ENCODE measurements at places on chromosomes 4 and X.

GRCh38 chr4:10173037-10173753 lies 56.6 kb upstream of the WDR1 start:
- DNase-seq: peak; percentile 65

DNA sequence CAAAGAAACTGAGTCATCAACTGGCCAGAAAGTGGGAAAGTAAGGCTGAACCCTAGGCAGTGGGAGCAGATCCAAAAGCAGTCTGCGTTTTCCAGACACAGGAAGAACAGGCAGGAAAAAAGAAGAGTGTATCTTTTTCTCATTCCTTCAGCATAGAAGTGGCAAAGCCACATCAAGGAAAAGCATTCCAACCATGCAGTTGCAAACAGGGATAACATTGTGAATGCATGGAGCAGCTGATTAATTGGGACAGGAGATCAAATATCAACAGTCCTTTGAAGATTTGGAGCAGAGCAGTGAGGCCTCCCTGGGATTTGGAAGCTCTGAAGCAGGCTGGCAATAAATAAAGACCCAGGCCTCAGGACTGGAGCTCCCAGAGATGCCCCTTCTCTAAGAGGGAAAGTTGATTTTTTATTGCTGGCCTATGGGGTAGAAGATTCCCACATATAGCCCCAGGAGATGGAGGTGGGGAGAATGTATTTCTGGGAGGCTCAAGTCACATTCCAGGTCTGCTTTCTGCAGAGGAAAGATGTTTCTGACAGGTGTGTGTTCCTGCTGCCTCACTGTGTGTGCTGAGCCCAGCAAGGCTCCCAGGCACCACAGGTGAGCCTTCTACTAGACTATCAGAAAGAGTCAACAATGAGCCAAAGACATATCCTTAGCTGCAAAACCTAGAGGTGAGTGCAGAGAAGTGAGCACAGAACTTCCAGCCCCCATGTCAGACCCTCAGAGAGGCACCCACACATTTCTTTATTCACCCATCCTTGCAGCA lies 222.5 kb downstream of the RAB28 start:
- DNase-seq: no peak

- no peak for DNase-seq
Measured at GRCh38 chr4:145260091-145260490, 79.7 kb upstream of the OTUD4 start.

DNA sequence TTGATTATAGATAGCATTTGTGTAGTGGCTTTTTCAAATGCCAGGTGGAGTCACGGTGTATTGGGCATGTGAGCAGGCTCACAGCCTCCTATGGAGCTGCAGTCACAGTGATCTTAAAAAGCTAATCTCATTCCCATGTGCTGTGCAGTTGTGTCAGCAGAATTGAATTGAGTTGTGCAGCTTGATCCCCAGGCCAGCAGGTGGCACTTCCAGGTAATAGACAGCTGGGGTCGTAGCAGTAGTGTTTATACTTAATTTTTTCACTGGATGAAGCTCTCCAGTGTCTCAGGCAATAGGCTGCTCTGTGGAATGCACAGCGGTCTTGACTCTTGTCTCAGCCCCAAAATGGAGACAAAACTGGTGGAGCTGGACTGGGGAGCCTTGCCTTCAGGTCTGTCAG lies 1028.1 kb downstream of the SH3BGRL start:
- no peak for DNase-seq

DNA sequence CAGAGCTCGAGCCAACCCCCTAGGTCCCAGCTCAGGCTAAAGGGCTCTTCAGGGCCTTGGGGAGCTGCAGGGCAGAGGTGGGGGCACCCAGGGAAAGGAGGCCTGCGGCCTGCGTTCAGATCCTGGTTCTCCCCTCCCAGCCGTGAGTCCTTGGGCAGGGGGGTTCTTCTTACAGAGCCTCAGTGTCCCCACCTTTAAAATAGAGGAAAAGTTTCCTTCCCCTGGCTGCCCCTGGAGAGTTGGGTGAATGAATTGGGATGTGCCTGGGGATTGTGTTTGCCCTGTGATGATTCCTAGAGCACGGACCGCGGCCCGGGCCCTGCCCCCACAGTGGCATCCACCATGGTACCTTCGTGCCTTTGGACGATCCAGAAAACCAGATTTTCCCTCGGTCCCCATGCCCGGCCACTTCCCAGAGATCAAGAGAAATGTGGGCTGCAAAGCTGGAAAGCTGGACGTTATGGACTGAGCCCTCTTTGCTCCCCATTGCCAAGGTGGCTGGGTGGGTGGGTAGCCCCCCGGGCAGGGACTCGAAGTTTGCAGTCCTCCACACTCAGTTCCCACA lies 11.4 kb downstream of the HTRA3 start:
- no peak for DNase-seq

DNA sequence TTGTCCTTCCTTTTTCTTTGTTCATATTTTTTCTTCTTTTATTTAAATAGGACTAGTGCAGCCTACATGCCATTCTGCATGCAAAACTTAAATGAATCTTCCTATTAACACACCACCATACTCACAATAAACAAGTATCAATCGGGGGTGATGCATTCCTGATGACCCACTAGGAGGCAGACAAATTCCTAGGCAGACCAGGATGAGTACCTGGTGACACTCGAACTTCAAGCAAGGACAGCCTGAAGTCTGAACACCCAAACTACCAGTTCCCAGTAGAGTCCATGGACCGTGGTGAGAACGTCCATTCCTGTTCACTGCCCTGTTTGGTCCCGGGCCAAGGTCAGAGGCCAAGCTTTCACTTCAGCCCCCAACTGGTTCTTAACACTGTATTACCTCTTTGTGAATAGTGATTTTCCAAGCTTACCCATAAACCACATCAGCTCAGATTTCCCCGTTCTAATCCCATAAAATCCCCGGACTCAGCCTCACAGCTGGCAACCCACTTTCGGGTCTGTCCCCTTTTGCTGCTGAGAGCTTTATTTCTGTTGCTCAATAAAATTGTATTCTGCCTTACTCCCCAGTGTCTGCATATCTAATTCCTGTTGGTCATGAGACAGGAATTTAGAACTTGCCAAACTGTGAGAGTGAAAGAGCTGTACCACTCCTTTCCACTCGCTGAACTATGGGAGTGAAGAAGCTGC lies 1286.6 kb downstream of the FSTL5 start:
- no peak for DNase-seq

GRCh38 chr4:9808077-9808476 lies 26.6 kb downstream of the DRD5 start:
- DNase-seq: no peak

- DNase-seq: no peak
Measured at GRCh38 chr4:86313656-86314055, 46.2 kb downstream of the MAPK10 start.

- DNase-seq: no peak
Measured at GRCh38 chrX:97597954-97598353, 714.2 kb downstream of the RPA4 start.

DNA sequence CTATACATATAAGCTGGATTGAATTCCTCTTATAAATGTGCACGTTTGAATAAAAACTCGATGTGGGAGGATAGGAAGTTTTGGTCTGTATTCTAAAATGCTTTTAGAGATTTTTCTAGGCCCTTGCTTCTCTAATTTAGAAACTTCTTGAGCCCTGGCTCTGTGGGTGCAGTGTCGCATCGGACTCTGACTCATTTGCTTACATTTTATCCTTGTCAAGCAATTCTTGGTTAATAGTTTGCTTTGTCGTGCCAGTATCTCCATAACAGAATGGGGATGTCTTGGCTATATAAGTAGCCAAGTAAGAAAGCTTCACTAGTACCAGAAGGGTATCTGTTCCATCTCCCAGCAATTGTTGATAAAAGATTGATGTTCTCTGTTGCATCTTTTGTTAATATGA lies 10.7 kb downstream of the SGMS2 start:
- DNase-seq: no peak

DNA sequence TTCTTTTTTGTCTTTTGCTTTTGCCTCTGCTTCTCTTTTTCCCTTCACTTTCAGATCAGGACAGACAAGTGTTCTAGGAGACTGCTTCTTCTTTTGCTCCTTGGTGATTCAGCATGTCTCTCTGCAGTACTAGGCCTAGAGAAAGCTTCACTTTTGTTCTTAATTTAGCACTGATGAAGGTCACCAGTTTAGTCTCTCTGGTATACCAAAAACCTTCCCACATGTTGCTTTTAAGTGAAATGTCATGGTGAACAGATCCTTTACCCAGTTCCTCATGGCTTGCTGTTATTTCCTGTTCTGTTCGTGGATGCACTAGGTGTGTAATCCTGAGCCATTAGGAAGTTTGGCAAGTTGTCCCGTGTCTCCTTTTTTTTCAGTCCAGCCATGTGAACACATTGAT lies 53.3 kb downstream of the NBDY start:
- DNase-seq: no peak

GRCh38 chr4:18691431-18692200 lies 670.1 kb upstream of the LCORL start:
- DNase-seq: no peak

GRCh38 chrX:39487166-39487968 lies 610.4 kb downstream of the BCOR start:
- DNase-seq: no peak

GRCh38 chr4:103478734-103479133 lies 241.1 kb downstream of the TACR3 start:
- DNase-seq: no peak

DNA sequence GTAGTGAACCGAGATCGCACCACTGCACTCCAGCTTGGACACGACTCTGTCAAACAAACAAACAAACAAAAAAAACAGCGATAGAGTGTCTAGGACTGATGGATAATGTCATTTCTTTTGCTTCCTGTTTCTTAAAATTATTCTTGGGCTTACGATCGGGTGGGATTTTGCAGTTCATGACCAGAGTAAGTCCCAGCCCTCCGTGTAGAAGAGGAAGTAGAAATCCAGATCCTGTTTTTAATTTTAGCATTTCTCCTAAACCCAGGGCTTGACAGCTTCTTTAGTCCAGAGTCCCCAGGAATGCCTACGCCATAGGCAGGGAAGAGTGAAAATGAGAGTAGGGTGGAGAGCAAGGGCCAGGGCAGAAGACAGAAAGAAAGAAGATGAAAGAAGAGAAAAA lies 94.3 kb downstream of the HPRT1 start:
- DNase-seq: no peak

- DNase-seq: no peak
Measured at GRCh38 chr4:127985989-127986388, 20.8 kb downstream of the ABHD18 start.

All from EL (cell line).